ENCODE measurements at places on chromosomes 6 and 20.

- no peak for DNase-seq
Measured at GRCh38 chr6:131013495-131013894, 49.5 kb downstream of the EPB41L2 start.

DNA sequence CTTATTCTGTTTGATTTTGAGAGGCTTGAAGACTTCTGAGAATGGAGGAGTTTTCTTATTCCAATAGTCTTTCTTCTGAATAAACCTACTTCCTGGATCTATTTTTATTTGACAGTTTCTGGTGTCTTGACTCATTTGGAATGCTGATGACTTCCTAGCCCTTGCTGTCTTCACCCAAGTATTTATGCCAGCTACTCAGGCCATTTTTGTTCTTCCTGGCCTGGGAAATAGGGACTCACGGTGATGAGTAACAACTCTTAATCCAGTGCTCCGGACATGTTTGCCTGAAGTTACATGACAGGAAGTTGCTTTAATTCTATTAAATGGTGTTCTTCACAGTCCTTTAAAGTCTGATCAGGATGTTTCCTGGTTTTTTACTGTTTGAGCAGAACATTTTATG lies 272.1 kb upstream of the EYS start:
- DNase-seq: no peak

DNA sequence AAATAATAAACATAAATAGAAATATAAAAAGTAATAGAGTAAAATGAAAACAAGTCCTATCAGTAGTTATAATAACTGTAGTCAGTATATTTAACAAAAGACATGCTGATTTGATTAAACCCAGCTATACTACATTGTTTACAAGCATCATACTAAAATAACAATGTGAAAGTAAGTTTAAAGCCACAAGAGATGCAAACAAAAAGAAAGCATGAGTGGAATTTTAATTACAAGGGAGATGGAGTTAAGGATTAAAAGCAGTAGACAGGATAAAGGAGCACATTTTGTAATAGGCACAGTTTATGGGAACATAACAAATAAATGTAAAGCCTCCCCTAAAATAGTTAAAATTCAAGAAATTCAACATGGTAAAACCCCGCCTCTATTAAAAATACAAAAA lies 41.5 kb downstream of the SENP6 start:
- DNase-seq: no peak

- no peak for DNase-seq
Measured at GRCh38 chr20:38766071-38766470, 17.8 kb downstream of the ACTR5 start.

DNA sequence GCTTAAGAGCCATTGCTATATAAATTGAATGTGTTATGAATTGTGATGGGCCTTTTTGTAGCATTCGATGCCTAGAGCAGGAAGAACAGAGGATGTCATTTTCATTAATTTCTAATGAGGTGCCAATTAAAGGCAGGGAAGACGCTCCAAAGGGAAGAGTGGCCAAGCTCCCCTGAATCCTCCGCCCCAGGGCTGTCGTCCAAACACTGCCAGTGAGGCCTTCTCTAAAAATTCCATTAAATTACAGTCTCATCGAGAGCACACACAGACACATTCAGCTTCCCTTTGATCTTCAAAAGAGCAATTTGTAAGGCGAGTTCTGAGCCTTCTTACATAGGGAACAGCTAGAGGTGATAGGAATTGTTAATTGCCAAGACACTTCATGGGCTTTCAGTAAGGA lies 300.0 kb downstream of the ZFAND3 start:
- no peak for DNase-seq

GRCh38 chr6:169188475-169188874 lies 65.2 kb downstream of the THBS2 start:
- peak; percentile 87 for DNase-seq

DNA sequence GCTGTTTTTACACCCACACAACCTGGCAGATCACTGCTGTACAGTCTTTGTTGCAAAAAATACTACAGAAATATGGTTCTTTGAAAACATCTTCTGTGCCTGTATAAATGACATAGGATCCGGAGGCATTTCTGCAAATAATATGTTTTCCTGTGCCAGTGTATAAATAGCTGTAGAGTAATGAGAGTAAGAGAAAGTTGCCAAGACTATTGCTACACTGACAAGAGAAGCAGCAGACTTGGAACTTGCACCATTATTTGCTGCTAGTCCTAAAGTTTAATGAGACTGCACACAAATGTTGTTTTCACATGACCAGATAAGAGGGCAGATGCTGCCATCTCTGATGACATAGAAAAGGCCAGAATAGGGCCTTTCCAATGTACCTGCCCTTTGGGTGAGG lies 50.0 kb upstream of the DTNBP1 start:
- DNase-seq: no peak

DNA sequence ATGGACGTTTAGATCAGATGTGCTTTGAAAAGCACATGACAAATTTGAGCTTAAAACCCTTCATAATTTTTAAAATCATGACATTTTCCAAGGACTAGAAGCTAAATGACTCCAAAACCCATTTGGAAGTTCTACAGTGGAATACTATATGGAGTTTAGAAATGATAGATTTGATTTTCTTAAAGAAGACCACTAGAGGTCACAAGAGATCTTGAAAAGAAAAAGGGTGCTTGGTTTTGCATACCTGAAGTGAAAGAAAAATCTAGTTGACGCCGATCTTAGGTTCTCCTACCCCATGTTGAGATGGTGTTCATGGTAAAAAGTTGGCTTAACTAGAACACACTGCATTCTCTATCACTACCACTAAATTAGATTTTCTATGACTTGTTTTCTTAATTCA lies 31.5 kb downstream of the CFAP61 start:
- no peak for DNase-seq

DNA sequence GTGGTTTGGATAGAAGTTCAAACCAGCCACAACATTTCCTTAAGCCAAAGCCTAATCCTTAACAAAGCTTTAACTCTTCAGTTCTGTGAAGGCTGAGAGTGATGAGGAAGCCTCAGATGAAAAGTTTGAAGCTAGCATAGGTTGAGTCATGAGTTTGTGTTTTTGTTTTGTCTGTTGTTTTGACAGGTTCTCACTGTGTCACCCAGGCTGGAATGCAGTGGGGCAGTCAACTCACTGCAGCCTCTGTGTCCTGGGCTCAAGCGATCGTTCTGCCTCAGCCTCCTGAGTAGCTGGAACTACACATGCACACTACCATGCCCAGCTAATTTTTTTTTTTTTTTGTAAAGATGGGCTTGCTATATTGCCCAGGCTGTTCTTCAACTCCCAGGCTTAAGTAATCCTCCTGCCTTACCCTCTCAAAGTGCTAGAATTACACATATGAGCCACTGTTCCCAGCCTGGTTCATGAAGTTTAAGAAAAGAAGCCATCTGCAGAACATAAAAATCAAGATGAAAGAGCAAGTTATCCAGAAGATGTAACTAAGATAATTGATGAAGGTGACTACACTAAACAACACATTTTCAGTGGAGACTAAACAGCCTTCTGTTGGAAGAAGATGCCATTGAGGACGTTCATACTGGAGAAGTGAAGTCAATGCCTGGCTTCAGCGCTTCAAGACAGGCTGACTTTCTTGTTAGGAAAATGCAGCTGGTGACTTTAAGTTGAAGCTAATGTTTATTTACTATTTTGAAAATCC lies 96.2 kb downstream of the SMAP1 start:
- DNase-seq: no peak

Measured in foreskin keratinocyte (primary cell).